ENCODE measurements at places on chromosomes 7 and 10.

DNA sequence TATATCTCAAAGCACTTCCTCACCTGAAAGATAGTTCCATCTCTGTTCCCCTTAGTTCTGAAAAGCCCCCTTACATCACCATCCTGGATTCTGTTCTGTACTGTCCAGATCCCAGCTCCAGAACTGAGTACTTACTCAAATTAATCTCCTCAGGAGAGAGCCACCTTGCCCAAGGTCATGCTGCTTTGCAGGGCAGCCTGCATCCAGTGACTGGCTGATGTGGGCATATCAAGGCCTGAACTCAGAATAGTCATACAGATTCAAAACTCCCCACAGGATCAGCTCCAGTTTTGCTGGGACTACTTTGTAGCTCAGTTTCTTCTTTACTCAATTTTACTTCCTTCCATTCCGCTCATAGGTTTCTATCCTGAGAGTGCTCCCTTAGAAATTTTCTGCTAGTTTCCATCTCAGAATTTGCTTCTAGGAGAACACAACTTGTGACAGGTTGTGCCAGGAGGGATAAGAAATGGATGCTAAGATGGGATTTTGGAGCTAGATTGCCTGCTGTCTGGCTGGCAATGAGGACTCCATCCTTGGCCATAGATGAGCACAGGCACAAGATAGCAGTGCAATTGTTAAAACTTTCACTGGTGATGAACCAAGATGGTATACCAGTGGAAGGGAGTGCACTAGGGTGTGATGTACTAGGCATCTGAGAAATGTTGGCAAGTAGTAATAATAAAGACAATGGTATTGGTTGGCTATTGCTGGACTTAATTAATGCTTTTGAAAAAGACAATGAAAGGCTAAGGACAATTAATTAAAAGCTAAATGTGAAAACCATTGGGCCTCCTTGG, 17.3 kb downstream of the SRGN start:
- DNase-seq: no peak

- no peak for DNase-seq
Measured at GRCh38 chr10:21280971-21281572, 244.4 kb downstream of the SKIDA1 start.

- no peak for DNase-seq
Measured at GRCh38 chr10:17257466-17258321, 29.7 kb downstream of the VIM start.

DNA sequence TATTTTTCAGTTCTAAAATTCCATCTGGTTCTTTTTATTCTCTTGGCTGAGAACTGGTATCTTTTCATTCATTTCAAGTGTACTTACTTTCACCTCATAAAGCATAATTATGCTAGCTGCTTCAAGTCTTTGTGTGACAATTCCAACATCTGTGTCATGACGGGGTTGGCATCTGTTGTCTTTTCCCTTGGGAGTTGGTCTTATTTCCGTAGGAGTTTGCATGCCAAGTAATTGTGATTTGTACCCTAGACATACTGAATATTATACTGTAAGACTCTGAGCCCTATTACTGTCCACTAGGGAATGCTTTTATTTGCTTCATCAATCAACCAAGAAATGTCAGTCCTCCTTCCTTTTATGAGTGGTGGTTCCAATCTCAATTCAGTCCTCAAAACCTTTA, 24.6 kb upstream of the HUS1 start:
- no peak for DNase-seq

- DNase-seq: no peak
Measured at GRCh38 chr7:1672851-1673486, 2.9 kb downstream of the ELFN1 start.

- DNase-seq: no peak
Measured at GRCh38 chr10:69726850-69727249, 74.9 kb upstream of the COL13A1 start.

- no peak for DNase-seq
Measured at GRCh38 chr7:139683137-139683921, 94.5 kb downstream of the HIPK2 start.

- DNase-seq: no peak
Measured at GRCh38 chr7:143223784-143224183, 1.9 kb downstream of the TAS2R40 start.

- no peak for DNase-seq
Measured at GRCh38 chr10:117796130-117796745, 250.5 kb downstream of the RAB11FIP2 start.

- DNase-seq: no peak
Measured at GRCh38 chr7:158596309-158596708, 8.7 kb upstream of the PTPRN2 start.

- DNase-seq: no peak
Measured at GRCh38 chr7:83053965-83054364, 108.7 kb downstream of the PCLO start.

DNA sequence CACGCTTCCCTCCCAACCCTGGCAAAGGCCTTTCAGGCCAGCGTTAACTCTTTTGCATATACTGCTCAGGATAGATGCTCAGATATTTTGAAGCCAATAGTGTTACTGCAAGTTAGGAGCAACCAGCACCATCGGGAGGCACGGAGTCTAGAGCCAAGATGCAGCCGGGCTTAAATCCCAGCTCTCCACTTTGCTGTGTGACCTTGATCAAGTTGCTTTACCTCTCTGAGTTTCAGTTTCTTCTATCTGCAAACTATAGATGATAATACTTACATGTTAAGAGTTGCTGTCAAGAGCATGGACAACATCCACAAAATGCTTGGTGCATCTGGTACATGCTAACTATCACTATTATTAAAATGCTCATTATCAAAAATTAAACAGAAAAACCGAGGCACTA, 45.4 kb upstream of the C7orf33 start:
- DNase-seq: no peak

DNA sequence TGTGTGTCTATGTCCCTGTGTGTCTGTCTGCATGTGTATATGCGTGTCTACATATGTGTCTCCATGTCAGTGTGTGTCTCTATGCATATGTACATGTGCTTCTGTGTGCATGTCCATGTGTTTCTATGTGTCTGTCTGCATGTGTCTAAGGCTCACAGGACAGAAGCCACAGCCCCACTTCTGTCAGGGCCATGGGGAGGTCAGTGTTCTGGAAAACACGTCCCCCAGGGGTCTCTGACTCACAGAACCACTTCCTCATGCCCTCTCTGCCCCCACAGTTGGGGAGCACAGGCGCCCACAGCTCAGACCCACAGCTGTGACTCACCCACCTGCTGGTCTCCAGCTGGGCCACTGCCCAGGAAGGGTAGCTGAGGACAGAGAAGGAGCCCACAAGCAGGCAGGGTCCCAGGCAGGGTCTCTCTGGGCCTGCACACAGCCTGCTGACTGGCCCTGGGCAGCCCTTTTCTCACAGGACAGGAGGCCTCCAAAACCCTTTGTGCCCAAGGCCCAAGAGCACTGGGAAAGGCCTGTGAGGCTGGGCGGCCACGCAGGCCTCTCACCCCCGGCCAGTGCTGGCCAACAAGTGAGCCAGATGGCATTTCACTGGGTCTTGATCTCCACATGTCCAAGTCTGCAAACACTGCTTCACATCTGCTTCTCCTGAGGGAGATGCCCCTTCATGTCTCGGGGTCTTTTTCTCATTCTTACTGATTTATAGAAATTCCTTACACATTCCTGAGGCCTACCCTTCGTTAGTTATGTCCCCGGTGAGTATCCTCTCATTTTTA, 102.9 kb upstream of the FAM20C start:
- DNase-seq: peak; percentile 40

DNA sequence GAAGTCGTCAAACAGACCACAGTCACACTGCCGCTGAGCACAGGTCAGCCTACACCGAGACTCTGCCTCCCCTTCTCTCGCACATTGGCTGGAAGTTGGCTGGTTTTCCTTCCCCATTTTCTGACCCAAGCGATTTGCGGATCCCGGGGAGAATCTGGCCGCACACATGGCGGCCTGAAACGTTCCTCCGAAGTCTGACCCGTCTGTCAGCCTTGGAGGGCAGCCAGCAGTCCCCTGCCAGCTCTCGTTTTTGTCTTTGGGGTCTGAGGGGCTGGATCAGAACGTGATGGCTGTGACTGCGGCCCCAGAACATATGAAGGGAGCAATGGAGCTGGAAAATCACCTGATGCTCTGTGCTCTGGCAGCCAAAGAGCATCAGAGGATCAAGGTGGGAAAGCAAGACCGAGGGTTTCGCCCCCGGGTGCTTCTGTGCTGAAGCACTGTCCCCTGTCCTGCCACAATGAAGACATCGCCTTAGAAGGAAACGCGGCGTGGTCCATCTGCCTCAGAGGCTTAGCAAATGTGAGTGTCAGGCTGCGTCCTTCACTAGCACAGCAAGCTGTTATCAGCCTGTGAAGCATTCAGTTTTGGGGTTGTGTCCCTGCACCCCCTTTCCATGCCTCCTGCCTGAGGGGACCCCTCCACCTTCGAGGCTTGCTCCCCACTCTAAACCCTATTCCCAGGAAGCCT, 119.3 kb upstream of the SHH start:
- DNase-seq: no peak
